ENCODE measurements at places on chromosomes 7 and 10.

DNA sequence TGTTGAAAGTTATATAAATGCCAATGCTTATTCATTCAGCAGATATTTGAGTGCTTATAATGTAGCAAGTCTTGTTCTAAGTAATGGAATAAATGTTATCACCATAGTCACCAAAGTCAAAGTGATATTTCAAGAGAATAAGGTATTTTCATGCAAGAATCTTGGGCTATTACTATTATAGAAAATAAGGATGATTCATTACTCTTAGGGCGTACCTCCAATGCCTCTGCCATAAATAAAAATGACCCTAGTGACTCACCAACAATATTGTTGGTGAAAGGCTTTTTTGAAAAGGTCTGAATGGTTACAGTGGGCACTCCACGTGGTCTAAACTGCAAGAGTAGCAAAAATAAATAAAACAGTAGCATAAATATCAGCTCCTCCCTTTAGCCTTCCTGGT lies 68.4 kb downstream of the RALA start:
- no peak for DNase-seq

- no peak for DNase-seq
Observed at GRCh38 chr10:35339942-35340341, 3.6 kb downstream of the CCNY start.

DNA sequence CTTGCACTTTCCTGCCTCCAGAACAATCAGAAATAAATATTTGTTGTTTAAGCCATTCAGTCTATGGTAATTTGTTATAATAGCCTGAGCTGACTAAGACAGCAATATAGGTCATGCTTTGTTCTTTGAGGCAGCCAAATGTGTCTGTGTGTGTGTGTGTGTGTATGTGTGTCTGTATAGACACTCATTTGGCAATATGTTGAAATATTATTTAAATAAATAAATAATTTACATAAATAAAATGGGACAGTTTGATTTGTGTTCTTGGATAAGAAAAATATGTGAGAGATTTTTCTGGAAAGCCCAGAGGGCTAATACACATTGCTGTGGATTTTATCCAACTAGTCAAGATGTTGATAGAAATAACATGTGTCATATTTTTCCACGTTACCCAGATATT lies 140.2 kb downstream of the PTN start:
- DNase-seq, result no peak

- no peak for DNase-seq
Observed at GRCh38 chr10:125097409-125098070, 62.8 kb downstream of the CTBP2 start.

GRCh38 chr7:47428052-47428767 lies 153.7 kb downstream of the TNS3 start:
- no peak for DNase-seq

DNA sequence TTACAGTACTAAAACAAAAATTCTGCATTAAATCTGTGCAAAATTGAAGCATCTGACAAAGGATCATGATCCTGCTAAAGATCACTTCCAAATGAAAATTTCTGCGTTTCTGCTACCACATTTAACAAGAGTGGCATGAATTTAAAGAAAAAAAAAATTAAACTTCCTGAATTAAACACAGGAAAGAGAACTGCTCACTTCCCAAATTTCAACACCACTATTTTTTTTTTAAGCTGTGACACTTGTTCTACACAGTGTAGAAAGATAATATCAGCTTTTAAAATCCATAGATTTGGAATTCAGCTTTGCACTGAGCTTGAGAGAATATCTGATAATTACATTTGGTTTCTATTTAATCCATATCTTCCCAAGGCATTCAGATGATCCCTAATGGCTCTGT lies 73.6 kb downstream of the EPC1 start:
- DNase-seq, result no peak

DNA sequence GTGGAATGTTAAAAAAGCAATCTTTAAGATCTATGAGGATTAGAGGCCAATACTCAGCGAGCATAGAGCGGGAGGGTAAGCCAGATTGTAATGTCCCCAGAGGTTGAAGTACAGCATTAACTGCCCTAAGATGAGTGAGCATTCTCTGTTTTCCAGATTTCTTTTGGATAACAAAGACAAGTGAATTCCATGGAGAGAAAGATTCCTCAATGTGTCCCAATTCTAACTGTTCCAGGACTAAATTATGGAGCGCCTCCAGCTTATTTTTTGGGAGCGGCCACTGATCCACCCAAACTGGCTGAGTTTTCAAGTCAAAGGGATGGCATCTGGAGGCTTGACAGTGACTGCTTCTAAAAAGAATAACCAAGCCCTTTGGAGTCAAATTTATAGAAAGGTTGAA lies 39.3 kb upstream of the AKR1C2 start:
- DNase-seq, result no peak

DNA sequence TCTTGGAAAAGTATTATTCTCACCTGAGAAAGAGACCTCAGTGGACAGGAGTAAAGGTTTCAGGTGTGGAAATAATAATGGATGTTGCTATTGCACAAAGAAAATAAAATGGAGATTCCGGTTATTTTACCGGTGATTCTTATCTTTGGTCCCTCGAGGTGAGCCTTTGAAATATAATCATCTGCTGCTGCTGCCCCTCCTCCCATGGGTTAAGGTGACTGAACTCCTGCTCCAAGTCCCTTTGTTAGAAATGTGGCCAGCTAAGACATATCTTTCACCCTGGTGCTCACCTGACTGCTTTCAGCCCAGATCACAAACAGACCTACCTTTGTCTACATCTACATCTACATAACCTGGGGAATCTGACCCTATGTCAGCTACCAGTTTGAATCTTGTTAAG lies 5.7 kb downstream of the CUBN start:
- DNase-seq, result no peak

GRCh38 chr7:116786791-116787443 lies 75.5 kb upstream of the CAPZA2 start:
- peak; percentile 60 for DNase-seq

- peak; percentile 24 for DNase-seq
Observed at GRCh38 chr7:26863518-26864308, 677 bp downstream of the SKAP2 start.

DNA sequence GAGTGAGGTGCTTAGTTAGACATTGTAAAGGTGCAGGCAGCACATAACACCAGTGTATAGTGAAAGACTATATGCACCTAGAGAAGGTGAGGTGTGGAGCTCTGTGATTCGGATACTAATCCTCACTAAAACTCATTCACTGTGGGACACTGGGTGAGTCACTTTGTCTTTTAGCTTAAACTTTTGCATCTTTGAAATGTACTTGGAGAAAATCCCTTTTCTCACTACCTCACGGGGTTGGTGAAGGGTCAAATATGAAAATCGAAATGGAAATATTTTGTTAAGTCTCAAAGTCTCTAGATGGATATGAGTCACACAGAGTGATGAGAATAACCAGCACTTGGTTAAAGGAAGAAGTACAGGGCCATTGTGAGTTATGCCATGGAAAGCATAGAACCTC lies 38.0 kb downstream of the MDFIC start:
- no peak for DNase-seq

DNA sequence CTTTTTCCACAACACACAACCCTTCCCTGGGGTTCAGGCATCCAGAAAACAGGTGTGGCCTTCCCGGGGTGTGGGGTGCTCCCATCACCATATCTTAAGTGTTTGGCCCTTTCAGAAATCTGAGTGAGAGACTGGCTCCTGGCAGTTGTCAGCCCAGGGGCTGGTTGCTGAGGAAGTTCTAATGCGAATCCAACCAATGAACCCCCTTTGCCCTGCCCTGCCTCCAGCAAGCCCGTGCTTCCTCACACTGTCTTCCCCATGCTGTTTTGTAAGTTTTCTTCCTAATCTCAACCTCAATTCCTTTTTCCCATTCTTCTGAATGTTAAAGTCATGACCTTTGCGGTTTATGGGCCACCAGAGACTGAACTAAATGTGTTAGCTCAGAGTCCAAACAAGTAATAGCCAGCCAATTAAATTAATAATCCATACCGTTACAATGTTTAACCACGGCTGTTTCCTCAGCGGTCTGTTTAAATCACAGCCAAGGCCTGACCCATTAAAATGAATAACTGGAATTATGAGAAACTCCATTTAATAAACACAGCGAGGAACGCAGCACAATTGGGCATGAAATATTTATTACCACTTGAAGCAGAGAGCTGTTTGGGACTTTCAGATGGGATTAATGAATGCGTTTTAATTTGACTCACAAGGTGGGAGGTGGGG lies 90.9 kb upstream of the TCF7L2 start:
- DNase-seq, result no peak

DNA sequence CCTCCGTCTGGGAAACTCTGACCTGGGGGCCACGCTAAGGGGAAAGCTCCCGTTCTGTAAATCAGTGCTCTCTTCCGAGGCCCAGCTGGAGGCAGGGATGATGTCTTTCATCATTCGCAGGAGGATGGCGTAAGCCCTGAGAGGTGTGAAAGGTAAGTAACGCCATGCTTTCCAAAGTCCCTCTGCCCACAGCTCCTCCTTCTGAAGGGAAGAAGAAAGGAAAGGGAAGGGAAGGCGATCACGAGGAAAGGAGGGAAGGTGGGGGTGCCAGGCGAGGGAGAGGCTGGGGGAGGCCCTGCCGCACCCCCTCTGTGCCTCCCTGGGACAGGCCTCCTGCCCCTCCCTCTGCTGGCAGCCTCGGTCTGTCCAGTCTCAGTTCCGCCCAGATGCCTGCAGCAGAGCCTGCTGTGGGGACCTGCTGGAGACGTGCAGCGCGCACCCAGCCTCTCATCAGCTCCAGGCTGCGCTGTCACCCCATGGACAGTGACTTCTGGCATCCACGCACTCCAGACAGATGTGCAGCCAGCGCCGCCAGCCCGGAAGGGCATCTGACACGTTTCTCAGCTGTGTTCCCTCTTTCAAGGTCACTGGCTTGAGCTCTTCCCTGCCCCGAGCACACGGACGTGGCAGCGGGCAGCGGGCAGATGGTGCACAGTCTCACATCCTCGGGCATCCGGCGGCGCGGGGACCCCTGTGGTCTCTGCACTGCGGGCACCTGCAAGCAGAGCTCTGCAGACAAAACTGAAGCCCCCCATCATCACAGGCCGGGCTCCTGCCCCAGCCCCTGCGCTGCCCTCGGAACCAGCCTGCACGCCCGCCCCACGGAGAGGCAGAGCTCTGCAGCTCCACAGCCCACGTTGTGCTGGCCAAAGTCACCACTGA lies 60.6 kb downstream of the INSIG1 start:
- no peak for DNase-seq

DNA sequence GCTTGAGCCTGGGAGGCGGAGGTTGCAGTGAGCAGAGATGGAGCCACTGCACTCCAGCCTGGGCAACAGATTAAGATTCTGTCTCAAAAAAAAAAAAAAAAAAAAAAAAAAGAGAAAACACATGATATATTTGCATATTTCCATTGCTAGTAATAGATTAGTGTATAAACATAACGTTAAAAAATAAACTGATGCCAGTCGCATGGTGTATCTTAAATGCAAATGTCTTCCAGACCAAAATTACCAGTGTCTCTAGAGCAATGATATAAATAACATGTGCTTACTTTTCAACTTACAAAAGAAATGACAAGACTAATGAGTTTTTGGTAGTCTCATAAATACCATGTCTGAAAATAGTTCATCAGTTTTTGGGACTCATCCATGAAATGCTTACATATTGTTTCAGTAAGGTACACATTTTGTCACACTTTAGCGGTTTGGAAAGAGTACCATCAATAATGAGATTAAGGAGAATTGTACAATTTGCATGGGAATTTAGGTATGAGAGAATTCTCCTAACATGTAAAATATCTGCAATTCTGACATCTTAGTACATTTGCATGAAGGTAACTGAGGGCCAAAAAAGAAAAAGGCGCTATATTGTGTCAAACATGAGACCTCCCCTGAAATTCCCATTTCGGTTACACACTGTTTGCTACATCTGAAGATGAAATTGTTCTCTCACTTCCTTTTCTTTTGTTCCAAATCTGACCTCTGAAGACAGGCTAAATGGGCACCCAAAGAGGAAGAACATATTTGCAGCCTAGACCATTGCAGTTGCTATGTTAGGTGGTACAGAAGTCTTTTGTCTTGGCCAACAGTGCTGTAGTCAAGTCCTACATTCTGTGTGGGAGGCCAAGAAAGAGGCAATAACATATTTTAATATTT lies 51.5 kb upstream of the PIP4K2A start:
- DNase-seq, result peak; percentile 6

- DNase-seq, result no peak
Observed at GRCh38 chr7:66930341-66930740, 9.3 kb downstream of the TMEM248 start.

GRCh38 chr10:101120884-101121653 lies 10.0 kb upstream of the TLX1 start:
- no peak for DNase-seq

GRCh38 chr10:20115894-20116293 lies 299.7 kb downstream of the PLXDC2 start:
- no peak for DNase-seq

DNA sequence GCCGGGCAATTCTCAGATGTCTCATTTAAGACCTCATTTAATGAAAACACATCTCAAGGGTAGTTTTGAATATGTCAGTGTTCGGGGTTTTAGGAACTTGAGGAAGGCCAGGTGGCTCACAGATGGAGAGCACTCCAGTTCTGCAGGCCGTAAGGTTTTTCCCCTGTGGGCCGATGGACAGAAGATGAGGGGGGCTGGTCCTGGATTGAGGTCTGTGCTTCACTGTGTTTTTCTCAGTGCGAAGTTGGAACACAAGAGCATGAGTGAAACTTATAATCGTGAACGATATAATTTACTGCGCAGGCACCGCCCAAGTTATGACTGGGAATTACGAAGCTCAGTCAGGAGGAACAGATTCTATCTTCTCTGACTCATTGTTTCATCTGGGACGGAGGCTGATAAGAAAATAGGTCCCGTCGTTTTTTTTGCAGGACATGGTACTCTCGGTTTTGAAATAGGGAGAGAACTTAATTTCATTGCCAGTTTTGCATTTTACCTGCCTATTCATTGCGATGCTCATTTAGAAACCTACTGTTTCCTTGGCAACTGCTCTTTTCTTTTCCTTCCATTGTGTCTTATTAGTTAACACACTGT lies 591.0 kb upstream of the PFKP start:
- DNase-seq, result no peak

DNA sequence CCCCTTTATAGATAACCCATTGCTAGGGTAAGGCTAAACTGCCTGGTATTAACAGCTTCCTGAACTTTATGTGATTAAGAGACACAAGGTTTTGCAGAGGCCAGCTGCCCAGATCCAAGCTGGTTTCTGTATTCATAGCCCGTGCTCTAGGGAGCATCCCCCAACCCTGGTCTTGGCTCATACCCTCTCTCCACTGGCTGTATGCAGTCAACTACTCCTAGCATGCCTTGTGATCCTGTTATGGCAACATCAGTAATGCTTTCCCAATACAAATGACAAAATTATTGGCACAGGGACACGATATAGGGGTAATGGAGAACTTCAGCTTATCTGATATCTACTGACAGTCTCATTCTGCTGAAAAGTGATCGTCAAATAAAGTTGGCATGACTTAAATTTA lies 202.8 kb upstream of the MKLN1 start:
- no peak for DNase-seq

DNA sequence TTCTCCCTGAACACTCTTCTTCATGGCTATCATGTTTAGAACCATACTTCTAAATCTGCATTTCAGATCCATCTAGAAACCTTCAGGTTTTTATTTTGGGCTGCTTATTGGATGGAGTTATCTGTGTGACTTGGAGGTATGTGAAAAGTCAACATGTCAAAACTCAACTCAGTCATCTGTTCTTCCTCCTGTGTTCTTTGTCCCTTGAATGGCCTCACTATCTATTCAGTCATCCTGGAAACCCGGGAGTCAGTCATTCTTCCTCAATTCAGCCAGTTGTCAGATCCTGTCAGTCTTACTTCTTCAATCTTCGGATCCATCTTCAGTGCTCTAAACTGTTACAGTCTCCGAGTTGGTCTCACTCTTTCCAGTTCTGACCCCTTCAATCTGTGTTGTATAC lies 52.2 kb downstream of the VKORC1L1 start:
- DNase-seq, result no peak
